Left forelimb (tissue), 1 donor: ENCODE measurements at places on chromosomes 7 and 10.

GRCh38 chr10:8174762-8175161 lies 120.3 kb downstream of the GATA3 start:
- no peak for DNase-seq

DNA sequence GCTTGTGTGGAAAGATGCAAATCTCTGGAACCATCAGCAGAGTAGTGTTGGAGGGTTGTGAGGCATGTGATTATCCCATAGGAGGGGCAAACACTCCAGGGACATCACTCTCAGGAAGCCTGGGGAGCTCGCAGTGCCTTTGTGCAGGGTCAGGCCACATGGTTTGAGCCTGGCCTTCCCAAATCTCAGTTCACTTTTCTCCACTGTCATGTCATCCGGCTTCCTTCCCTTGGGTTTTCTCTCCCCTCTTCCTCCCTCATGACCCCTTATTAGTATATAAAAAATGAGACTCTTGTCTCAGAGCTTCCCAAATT lies 20.4 kb downstream of the TSPAN14 start:
- DNase-seq, result no peak

DNA sequence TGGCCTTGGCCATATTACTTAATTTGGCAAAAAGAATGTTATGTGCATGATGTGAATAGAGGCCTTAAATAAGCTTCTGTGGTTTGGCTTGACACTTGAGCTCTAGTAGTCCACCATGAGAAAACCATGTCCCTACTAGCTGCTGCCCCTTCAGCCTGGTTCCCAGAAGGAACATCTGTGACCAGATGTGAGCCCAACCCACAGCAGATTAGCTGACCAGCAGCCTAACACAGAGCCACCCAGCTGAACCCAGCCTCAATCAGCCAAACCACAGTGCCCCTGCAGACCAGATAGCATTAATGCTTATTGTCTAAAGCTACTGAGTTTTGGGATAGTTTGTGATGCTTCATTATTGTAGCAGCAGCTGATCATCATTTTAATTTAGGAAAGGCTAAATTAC lies 16.6 kb downstream of the JAZF1 start:
- no peak for DNase-seq

GRCh38 chr10:6074489-6075301 lies 12.5 kb upstream of the IL2RA start:
- no peak for DNase-seq

DNA sequence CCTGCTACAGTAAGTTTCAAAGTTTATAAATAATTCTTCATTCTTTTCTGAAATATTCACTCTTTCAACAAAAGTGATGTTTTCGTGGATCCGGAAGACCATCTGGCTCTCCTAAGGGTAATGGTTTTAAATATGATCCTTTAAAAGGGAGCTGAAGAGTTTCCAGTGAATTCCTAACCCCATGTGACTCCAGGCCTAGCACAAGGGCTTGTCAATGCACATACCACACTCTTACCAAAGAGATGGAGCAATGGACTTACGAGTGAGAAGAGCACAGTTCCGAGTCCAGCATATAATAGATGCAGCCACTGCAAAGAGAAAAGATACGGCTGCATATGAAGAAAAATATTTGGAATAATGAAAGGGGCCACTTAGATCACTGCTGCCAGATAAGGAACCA lies 32.1 kb upstream of the GATAD1 start:
- DNase-seq, result no peak

DNA sequence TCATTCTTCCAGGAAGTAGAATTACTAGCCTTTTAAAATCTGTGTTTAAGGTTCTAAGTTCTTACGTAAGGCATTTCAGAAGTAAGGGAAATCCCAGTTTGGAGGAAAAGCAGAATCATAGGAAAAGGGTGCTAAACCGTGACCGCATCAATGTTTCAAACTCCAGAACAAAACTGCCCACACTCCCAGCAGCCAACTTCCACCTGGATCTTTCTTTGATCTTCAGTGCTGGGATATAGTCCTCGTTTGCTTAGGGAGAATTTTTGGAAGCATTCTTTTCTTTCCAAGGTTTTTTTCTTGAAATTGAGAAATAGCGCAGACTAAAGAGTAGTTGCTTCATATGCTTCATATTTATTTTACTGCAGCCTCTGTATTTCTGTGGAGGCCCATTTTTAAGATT lies 8.9 kb downstream of the PROSER2 start:
- no peak for DNase-seq

DNA sequence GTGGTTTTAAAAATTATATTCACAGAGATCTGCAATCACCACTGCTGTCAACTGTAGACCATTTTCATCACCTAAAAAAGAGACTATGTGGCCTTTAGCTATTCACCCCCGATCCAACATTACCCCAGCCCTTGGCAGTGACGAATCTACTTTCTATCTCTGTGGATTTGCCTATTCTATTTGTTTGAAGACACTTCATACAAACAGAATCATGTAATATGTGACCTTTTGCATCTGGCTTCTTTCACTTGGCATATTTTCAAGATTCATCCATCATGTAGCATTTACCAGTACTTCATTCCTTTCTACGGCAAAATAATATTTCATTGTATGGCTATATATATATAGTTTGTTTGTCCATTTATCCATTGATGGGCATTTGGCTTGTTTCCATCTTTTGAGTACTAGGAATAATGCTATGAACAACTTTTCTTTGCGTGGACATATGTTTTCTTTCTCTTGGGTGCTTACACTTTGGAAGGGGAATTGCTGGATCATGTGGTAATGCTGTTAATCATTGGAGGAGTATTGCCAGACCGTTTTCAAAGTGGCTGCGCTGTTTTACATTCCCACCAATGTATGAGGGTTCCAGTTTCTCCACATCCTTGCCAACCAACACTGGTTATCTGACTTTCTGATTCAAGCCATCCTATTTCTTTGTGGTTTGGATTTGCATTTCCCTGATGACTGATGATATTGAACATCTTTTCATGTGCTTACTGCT lies 22.3 kb downstream of the ADAMTS14 start:
- DNase-seq, result no peak

DNA sequence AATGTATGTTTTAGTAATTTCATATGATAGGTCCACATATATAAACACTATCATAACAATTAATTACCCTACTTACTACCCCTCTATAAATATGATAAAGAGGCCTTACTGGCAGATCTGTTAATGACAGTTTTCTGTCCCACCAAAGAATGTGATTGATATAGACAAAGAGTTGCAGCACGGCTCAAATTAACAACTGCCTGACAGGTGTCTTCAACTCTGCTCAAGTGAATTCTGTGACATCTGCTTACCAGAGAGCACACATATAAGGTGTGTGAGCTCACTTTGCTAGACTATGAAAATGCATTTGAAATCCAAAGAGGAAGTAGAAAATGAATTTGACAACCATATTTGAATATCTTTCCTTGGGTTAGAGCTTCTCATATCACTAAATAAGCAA lies 36.6 kb downstream of the CACNA2D1 start:
- DNase-seq, result no peak

- no peak for DNase-seq
These were observed 201.3 kb upstream of the SEMA3C start for GRCh38 chr7:81120111-81120510.

DNA sequence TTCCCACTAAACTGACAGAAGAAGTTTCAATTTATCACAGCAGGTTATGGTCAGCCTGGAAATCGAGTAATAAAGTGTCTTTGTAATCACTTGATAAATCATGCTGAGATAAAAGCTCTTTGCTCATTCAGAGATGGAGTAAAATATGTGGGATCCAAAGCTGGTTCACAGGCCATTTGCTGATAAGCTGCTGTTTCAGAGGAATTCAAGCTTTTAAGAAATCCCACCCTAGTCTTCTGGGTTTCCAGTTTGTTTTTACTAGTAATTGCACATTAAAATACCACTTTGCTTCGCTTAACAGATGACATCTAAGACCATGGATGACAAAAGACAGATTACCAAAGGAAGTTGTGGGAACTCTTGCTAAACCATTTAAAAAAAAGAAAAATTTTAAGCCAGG lies 37.4 kb upstream of the CDK6 start:
- no peak for DNase-seq
